ENCODE measurements at places on chromosomes 3 and 15.

DNA sequence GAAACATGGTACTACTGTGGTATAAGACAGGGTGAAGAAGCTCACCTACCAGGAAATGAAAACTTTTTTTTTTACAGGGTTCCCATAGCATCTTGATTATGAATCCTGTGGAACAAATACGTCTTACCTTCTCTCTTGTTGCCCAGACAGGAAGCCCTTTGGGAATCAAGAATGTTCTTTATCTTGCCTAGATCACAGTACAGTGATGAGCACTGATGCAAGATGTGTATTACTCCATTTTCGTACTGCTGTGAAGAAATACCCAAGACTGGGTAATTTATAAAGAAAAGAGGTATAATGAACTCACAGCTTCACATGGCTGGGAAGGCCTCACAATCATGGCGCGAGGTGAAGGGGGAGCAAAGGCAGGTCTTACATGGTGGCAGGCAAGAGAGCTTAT lies 281.3 kb downstream of the UBE2E2 start:
- no peak for DNase-seq

DNA sequence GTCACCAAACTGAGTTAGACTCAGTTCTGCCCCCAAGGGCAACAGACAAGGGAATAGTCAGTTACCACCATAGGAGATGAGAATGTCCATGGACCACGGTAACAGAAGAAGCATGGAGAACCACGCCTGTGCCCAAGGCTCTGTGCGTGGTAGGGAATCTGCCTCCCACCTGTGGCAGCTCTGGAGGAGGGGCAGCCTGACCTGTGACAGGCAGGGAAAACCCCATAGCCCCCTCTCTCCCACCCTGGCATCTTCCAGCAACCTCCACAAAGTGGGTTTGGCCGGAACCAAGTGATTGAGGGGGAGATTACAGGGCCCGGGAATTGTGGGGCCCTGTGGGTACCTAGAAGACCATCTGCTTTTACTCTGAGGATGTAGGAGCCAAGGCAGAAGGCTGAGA lies 14.3 kb upstream of the LTF start:
- no peak for DNase-seq

- no peak for DNase-seq
These were observed 817.8 kb upstream of the NECTIN3 start for GRCh38 chr3:110253794-110254193.

GRCh38 chr3:188309437-188310269 lies 155.7 kb downstream of the LPP start:
- no peak for DNase-seq

DNA sequence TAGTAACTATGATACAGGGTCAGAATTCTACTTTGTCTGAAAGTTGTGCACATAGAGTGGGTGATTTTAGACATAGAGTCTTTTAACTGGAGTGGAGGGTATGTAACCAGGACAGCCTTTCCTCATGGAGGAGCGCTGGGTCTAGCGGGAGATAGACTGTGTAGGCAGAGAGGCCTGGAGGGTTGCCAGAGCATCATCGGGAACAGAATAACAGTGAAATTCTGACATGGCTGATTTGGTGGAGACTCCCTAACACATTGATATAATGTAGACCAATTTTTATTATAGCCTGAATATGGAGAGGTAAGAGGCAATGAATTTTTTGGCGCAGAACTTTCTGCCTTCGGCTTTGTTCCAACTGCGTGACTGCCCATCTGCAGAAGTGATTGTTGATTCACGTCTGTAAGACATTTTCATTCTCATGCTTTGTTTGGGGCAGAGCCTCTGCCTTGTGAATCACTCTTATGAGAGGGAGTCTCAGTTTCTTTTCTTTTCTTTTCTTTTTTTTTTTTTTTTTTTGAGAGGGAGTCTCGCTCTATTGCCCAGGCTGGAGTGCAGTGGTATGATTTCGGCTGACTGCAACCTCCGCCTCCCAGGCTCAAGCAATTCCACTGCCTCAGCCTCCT lies 16.0 kb downstream of the LPP start:
- DNase-seq, result no peak

DNA sequence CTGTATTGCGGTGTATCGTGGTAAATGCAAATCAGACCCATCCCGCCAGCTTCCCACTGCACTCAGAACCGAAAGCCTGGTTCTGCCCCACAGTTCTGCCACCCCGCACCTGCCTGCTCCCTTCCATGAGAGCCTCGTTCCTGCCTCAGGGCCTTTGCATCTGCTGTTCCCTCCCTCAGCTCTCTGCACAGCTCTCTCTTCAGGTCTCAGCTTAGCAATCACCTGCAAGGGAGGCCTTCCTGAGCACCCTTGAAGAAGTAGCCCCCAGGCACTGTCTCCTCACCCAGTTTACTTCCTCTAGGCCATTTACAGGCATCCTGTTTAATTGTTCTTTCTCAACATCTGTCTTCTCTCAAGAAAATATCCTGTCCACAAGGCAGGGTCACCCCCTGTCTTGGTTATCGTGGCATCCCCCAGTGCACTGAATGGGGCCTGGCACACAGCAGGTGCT lies 13.3 kb upstream of the IQSEC1 start:
- no peak for DNase-seq

- DNase-seq, result no peak
These were observed 17.6 kb downstream of the CHDH start for GRCh38 chr3:53828581-53828980.

- no peak for DNase-seq
These were observed 49.9 kb upstream of the LMCD1 start for GRCh38 chr3:8451696-8452095.

GRCh38 chr3:128515-129172 lies 67.9 kb upstream of the CHL1 start:
- DNase-seq, result no peak

GRCh38 chr3:73874161-73874560 lies 249.4 kb upstream of the PDZRN3 start:
- DNase-seq, result no peak

DNA sequence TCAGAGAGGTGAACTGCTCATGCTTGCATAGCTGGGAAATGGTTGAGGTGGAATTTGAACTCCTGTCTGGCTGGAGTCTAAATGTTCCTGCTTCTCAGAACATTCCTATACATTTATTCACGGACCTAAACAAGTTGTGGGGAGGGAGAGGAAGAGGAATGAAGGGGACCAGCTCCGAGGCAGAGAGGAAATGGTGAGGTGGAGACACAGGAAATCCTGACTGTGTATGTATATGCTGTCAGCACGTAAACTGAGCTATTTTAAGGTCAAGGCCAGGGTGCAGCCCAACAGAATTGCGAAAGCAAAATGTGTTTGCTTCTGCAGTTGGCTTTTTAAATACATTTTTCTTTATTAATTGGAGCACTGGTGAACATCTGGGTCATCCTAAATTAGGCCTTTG lies 74.1 kb upstream of the POMGNT2 start:
- no peak for DNase-seq

- no peak for DNase-seq
These were observed 27.8 kb upstream of the AP4E1 start for GRCh38 chr15:50880651-50881114.

DNA sequence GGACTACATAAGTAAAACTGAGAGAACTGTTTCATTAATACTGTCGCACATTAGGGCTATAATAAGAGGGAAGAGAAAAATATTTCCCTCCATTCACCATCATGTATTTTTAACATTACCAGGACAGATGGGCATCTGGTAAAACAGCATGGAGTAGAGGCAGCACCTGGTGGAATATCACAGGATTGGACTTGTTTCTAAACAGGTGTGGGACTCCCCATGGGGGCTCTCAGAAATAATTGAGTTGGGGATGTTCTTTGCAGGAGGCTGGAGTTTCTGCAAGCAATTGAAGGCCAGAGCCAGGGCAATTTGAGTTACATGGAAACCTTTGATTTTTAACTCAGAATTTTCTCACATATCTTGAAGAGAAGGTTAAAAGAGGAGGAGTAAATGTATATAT lies 8.4 kb upstream of the MINDY2 start:
- DNase-seq, result no peak

GRCh38 chr15:31497838-31498237 lies 171.2 kb downstream of the KLF13 start:
- no peak for DNase-seq

GRCh38 chr15:62603742-62604141 lies 438.7 kb upstream of the C2CD4B start:
- DNase-seq, result no peak

- DNase-seq, result no peak
These were observed 141.5 kb downstream of the DUT start for GRCh38 chr15:48472756-48473155.

GRCh38 chr3:169575381-169575780 lies 88.1 kb downstream of the MECOM start:
- DNase-seq, result no peak

DNA sequence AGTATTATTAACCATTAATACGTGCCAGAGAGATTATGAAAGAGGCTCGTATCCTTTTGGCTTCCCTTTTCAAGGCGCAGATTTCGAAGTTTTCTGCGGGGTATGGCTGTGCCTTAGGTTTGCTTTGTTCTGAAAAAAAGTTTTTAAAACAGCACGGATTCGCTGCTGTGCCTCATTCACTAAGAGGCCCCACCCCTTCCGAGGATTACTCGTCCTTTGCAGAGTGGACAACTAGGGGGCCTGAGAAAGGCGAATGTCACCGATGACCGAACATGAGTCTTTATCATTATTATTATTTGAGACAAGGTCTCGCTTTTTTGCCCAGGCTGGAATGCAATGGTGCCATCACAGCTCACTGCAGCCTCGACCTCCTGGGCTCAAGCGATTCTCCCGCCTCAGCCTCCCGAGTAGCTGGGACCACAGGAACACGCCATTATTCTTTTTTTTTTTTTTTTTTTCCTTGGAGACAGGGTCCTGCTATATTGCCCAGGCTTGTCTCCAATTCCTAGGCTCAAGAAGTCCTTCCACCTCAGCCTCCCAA lies 684 bp upstream of the RPS27L start:
- DNase-seq, result peak; percentile 91

DNA sequence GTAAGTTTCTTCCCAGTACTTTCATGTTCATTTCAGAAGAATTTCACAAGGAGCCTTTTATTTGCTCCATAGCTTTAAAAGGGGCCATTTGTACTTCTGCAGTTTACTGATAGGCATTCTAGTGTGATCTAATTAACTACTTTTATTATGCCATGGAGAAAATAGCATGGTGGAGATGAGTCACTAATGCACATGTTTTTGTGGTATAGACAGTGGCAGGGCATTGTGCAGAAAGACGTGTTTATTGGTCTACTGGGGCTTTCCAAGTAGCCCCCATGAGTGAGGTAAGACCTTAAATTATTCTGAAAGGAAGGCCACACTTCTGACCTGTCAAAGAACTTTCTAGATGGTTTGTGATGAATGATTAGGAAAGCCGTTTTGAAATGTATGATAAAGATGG lies 810.0 kb upstream of the NR2F2 start:
- DNase-seq, result no peak

DNA sequence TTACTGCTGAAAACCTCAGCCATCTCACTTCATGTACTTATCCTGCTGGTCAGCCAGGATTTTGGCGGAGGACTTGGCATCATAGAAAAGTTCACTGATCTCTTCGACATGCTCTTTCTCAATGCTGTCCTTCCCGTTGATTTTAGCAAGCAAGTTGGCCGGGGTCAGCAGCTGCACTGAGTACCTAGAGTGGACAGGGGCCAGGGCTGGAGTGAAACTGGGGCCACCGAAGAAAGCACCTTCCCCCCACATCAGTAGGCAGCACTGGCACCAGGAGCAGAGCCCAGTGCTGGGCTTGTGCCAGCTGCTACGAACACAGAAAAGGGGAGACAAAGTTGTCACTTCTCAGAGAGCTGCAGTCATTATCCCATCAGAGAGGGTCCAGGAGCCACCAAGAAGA lies 29.0 kb downstream of the SEC61A1 start:
- DNase-seq, result no peak

DNA sequence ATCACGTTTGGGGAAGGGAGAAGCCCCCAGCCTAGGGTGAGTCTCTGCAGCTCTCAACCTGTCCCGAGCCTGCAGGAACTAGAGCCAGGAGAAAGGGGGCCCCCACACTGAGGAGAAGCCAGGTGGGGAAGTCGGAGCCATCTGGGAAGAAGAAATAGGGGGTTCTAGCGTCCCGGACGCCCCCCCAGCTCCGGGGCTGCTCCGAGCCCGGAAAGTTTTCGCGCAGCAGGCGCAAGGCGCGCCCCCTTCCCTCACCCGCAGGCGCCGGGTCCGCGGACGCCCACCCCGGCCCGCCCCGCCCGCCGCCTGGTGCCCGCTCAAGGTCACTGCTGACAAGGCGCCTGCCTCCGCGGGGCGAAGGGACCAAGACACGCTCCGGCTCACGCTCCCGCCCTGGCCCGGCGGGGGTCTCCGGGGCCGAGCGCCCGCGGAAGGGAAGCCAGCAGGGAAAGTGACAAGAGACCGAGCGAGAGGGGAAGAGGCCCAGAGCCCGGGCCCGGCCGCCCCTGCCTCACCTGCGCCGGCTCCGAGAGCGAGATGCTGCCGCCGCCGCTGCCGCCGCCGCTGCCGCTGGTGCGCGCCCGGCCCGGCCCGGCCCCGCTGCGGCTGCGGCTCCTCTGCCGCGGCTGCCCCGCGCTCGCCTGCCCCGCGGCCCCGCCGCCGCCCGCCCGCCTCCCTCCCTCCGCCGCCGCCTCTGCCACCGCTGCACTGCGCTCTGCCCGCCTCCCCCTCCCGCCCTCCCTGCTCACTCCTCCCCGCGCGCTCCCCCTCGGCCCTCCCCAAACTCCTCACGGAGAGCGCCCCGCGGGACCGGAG lies 108.4 kb upstream of the SLC6A11 start:
- DNase-seq, result no peak

DNA sequence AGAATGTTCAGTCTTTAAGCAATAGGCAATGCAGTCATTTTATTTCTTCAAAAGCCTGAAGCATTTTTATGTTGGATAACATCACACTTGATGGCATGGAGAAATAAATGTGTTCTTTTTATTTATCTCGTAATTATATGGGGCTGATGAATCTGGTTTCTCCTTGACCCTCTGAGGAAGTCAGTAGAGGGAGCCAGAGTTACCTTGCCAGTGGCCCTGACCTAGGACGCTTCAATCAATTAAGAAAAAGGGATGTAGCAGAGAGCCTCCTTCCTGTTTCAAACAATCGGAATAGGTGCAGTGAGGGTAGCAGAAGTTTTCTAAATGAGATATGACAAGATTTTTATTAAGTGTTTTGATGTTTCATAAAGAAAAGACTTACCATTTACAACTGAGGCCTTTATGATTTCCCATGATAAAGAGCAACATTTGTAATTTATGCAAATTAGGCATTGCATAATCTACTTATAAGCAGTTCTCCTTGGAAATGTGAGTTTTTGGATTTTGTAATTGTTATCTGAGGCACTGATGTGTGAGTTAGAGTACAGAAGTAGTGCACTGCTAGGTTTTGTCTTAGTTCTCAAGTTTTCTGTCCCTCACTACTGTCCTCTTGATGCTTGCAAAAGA lies 129.1 kb downstream of the RAP2B start:
- peak; percentile 42 for DNase-seq

- DNase-seq, result no peak
These were observed 54.7 kb downstream of the CTDSPL2 start for GRCh38 chr15:44482090-44482489.

GRCh38 chr3:194308601-194309449 lies 42.3 kb downstream of the CPN2 start:
- DNase-seq, result no peak

Measured in HAP-1 (cell line).